NCI-H187 treated with DMSO at 0.1 percent for 48 hours (cell line): ENCODE measurements at places on chromosomes 4 and X.

- no peak for DNase-seq
Measured at GRCh38 chrX:40414335-40414734, 166.4 kb upstream of the ATP6AP2 start.

DNA sequence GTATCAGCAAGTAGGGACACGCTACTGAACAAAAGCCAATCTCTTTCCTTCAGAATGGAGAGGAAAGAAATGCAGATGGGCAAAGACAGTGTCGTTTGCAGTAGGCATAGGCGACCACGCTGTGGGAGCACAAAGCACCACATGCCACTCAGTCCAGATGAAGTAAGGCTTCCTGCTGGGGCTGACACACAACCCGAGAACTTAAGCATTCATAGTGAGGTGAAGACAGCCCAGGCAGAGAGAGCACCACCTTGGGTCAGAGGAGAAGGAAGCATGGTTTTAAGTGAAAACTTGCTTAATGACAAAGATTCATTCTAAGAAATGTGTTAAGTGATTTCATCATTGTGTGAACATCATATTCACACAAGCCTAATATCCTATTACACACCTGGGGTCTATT lies 238.8 kb downstream of the MGST2 start:
- DNase-seq = no peak

DNA sequence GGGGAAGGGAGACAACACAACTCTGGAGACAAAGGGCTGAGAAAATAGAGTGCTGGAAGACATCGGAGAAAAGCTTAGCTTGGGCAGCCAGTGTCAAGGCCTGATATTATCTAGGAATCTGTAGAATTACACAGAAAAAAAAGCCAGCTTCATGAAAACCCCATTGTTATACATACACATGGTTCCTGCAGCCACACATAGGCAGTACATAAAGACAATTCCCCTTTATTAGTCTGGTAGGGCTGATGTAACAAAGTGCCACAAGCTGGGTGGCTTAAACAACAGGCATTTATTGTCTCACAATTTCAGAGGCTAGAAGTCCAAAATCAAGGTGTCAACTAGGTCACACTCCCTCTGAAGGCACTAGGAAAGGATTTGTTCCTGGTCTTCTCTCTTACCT lies 503.5 kb downstream of the MID1IP1 start:
- DNase-seq = no peak

DNA sequence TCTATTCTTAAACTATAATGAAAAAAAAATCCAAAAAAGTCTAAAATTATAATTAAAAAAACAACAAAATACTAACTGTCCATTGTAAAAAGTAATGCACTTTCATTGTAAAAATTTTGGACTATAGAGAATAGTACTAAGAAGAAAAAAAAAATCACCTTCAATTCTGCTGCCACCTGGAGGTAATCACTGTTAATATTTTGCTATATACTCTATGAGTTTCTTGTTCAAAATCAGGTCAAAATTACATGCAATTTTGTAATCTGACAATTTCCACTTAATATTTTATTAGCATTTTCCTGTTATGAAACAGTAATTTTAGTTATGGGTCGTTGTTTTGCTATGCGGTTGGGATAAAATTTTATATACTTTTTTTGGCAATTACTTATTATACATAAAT lies 62.0 kb downstream of the HTT start:
- no peak for DNase-seq

DNA sequence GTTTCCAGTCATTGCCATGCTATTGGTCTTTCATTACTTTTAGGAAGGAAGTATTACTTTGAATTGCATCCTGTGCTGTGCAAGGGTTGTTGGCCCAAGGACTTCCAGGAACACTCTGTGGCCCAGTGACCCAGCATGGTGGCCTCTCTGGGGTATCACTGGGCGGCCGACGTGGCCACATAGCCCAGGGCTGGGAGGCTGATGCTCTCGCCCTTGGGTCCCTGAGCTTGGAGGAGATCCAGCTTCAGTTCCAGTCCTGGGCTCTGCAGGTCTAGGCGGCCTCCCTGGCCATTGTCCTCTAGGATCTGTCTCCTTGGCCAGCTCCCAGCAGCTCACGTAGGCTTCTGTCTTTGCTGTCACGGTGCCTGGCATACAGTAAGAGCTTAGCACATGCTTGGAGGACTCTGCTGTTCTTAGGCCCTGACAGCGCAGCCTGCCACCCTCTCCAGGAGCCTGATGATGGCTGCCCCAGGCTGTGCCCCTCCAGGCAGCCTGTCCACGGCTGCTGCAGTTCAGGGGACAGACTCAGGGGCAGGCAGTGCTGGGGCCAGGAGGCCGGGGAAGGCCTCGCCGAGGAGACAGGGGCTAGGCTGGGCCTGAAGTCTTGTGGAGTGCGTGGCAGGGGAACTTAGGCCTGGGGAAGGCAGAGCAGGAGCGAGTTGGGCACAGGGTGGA lies 42.2 kb downstream of the SORCS2 start:
- DNase-seq = no peak

DNA sequence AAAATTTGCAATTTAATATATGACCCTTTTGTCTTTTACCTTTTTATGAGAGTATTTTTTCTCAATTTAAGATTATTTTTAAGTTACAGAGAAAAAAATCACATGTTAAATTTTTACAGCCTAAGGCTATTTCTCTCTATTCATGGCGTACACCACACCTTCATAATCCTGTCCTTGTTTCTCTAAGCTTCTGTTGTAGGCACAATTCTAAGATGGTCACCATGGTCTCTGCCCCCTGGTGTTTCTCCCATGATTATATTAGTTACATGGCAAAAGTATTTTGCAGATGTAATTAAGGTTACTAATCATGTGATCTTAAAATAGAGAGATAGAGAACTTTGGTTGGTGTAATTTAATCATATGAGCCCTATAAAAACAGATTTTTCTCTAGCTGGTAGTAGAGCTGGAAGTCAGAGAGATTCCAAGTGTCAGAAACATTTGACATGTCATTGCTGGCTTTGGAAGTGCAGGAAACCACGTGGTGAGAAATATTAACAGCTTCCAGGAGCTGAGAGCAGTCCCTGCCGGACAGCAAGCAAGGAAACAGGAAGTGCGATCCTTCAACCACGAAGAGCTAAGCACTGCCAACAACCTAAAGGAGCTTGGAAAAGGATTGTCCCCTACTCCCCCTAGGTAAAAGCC lies 89.8 kb downstream of the EIF4E start:
- DNase-seq = no peak

DNA sequence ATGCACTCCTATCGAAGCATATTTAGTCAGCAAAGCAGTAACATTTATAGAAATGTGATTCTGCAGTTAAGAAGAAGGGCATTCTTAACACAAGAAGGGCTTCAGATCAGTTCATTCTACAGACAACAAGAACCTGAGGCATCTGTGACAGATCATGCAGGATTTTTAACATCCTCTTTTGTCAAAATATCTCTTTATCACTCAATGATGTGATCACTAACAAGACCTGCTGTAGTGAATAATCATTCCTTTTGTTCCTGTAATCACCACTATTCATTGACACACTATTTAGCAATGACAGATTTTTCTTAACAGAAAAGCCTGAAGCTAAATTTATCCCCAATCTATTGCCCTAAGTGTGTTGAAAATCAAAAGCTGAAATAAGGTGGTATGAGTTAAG lies 47.8 kb upstream of the ARHGAP24 start:
- no peak for DNase-seq

DNA sequence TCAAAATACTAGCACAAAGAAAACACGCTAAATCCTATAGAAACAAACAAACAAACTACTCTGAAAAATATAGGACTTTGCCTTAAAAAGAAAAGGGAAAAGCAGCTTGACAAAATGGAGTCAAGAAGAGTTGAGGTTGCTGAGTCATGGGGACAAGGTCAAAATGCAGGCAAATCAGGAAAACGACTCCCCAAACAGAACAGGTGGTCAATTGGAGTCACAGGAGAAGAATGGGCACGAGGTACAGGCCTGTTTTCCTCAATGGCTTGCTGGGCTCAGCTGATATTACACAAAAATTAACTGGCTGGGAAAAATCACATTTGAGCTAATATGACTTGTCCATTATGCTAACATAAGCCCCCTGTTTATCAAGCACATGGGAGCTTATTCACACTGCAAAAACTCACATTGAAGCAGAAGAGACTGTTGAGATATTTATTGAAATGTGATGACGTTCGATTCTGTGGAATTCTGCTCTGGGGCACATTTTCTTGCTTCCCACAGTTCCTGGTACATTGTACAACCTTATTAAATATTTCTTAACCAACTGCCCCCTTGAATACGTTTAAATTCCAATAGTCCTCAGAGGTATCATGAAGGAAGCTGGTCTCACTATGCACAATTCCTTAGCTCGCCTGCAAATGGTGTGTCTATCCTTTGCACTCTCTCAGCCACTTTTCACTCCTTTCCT lies 1622.1 kb downstream of the STIM2 start:
- no peak for DNase-seq

GRCh38 chrX:37834937-37835336 lies 12.4 kb downstream of the DYNLT3 start:
- DNase-seq = no peak

- DNase-seq = no peak
Measured at GRCh38 chr4:99180382-99181070, 36.4 kb upstream of the ADH4 start.

DNA sequence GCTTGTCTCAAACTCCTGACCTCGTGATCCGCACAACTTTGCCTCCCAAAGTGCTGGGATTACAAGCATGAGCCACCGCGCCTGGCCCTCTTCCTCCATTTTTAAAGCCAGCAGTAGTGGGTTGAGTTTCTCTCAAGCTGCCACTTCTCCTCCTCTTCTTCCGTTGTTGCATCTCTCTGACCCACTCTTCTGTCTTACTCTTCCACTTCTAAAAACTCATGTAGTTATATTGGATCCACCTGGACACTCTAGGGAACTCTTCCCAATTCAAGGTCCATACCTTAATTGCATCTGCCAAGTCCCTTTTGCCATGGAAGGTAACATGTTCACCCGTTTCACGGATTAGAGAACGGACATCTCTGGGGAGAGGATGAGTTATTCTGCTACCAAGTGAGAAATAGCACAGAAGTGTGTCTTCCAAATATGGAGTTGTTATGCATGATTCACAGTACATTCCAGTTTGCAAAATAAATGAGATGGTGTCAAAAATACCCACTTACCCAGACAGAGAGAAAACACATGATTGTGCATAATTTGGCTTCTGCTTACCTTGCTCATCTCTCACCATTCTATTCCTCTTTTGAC lies 51.8 kb downstream of the GBA3 start:
- DNase-seq = no peak

GRCh38 chr4:188031751-188032150 lies 36.2 kb downstream of the ZFP42 start:
- DNase-seq = no peak

DNA sequence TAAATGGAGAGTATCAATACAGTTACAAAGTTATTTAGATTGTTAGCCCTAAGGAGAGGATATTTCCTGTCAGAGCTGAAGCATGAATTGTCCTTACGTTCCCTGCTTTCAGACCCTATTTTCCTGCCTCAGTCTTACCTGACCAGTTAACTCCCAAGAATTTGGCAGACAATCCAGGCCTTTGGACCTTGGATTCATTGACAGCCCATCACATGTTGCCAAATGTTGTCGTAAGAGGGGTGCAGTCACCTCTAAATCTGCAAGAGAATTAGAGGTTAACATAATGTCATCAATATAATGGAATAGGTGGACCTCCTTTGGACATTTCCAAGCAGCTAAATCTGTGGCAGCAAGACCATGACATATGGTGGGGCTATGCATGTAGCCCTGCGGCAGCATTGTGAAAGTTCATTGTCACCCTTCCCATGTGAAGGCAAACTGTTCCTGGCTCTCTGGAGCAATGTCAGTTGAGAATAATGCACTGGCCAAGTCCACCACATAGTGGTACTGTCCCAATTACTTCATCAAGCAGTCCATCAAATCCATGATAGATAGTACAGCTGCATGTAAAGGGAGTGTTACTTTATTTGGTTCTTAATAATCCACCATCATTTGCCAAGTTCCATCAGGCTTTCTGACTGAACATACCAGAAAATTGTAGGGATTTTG lies 1137.0 kb upstream of the POU3F4 start:
- no peak for DNase-seq

- no peak for DNase-seq
Measured at GRCh38 chr4:161581262-161582230, 582.3 kb downstream of the FSTL5 start.

- no peak for DNase-seq
Measured at GRCh38 chr4:66766557-66766956, 778.7 kb downstream of the CENPC start.

DNA sequence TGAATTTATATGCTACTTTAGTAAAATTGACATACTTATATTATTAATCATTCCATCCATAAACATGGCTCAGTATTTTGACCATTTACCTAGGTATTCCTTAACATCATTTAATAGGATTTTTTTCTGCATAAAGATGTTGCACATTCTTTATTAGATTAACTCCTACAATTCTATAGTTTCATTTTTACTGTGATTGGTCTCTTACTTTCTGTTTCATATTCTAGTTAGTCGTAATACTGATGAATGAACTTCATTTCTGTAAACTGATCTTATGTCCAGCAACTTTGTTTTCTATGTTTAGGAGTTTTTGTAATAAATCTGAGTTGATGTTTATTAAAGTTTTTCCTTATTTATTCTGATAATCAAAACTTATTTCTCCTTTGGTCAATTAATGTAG lies 278.2 kb upstream of the CXXC4 start:
- DNase-seq = no peak

DNA sequence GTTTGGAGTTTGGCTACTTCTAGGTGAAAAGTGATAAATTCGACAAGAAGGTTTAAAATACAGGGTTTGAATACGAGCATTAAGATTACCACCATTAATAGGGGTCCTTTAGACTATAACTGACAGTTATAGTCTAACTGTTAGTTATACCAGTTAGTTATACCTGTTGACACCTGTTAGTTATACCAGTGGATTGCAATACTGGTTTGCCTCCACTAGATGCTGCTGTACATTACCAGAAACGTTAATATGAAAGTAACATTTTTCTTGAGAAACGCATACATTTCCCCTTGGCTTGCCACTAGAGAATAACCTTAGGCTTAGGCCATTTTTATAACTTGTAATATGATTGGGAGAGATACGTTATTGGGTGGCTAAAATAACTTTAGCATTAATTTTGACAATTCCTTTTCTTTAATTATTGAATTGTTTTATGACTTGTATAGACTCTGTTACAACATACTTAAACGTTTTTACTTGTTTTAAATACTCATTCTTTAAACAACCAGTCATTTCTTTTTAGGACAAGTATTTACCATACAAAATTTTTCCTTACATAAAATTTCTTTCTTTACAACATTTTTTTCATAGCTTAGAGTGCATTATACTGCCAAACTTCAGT lies 911.2 kb downstream of the FSTL5 start:
- DNase-seq = no peak

- no peak for DNase-seq
Measured at GRCh38 chrX:108122748-108123147, 31.2 kb downstream of the ATG4A start.

DNA sequence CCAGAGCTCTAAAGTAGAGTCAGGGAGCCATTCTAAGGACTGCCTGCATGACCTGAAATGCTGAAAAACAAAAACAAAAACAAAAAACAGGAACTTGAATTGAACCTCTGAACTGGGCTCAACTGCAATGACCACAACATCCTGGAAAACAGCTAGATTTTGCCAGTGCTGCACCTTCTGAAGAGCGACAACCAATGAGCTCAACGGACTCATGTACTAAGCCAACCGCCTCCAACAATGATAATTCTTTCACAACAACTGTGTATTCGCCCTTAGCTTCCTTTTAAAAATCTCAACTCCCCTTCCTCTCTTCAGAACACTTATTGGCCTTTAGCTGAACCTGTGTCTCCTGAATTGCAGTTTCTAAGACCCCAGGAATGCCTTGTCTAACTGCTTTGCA lies 69.8 kb downstream of the HAUS3 start:
- no peak for DNase-seq
